Right kidney (tissue), 9 donors: ENCODE measurements at places on chromosomes 11 and 22.

DNA sequence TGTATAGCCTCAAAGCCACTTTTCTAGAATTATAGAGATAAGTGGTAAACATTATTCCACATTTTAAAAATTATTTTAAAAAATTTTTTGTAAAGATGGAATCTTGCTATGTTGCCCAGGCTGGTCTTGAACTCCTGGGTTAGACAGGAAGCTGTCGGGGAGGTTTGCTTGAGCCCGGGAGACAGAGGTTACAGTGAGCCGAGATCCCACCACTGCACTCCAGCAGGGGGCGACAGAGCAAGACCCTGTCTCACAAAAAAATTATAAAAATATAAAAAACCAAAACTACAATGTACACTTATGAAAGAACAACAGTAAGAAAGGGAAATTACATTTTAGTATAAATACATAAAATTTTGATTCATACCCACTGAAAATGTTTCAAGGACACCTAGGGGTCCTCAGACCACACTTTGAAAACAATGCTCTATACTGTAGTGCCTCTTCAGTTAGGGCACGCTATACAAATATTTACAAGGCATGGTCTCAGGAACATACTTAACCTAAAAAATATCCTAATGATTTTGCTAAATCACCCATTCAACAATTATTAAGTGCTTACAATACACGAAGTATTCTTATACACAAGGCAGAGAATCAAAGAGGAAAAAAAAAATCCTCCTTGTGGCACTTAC, 111.2 kb downstream of the MRTFA start:
- peak; percentile 31 for DNase-seq

DNA sequence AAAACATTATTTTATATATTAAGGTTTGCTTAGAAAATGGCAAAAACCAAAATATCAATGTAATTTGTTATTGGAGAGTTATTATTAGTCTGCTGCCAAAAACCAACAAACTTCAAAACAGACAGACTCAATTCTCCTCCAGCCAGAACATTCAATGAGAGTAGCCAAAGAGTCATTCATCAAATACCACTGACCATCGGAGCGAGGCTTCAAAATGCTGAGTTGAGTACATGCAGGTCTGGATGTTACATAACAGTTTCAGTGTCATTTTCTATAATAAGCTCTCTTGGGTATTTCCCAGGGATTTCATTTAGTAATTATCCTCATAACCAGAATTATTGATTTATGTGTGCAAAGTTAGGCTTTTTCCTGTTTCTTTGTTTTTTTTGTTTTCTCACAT, 42.6 kb downstream of the CHST1 start:
- no peak for DNase-seq

DNA sequence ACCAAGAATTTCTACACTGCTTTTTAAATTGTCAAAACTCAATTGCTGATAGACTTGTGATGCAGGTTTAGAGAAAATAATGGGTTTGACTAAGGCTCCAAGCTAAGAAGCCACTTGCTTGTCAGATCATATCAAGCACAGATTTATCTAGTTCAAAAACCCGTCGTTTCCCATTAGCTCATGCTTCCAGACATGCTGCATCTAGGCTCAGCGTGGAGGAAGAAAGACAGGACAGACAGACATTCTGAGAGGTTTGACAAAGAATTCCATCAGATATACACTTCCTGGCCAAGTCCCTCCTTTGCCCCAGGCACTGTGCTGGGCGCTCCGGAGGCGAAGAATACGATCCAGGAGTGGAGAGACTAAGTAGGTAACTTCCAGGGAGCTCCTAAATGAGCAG, 76.8 kb downstream of the KCNC1 start:
- DNase-seq = no peak

DNA sequence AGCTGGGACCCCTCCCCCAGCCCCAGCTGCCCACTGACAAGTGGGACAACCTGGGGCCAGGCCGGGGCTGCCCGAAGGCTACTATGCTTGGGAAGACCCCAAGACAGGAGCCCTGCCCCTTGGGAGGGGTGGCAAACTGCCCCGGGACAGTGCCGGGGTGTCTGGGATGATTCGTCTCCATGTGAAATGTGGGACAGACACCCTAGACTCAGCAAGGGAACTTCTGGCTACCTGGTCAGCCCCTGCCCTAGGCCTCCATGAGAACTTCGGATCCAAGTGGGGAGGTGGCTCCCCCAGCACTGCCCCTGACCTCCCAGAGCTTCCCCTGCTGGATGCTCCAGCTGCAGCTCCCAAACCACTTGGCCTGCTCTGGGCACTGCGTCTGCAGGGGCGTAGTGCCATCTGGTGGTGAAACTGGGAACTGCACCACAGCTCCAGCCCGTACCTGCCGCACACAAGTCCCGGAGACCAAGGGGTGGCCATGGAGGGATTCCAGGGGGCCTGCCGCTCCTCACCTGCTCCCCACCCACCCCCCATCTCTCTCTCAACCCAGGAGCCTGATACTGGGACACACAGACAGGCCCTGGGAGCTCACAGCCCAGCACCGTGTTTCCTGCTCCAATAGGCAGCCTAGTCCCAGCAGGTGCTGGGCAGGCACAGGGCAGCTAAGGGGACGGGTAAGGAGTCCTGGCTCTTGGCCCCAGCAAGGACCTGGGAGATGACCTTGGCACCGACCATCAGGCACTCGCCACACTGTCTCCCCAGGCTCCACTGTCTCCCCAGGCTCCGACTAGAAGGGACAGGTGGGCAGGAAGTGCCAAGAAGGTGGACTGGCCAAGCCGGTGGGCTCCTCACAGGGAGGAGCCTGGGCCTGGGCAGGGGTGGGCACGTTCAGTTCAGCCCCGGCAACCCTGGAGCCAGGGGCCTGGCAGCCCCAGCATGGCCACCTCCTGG, 194.1 kb downstream of the IGLL1 start:
- peak; percentile 78 for DNase-seq
